ENCODE measurements at places on chromosomes 4 and X. TPM values are rescaled to one million over a fixed set of nuclear protein-coding genes. Genes with fewer than 3 reads are reported as not detected.
A peak's percentile ranks its signal among the peaks of the same experiment; 100 is the strongest.

Gene GAB1
- 64.8 TPM for total RNA-seq

Gene PPP4R3C
- total RNA-seq, result not detected

Gene F11
- 24.7 TPM for total RNA-seq

Gene CDKL2
- 20.6 TPM for total RNA-seq

Gene DCAF4L1
- total RNA-seq, result 0.38 TPM

Gene EDA2R
- total RNA-seq, result 5.6 TPM

Gene TCEAL2
- total RNA-seq, result 5.4 TPM

DNA sequence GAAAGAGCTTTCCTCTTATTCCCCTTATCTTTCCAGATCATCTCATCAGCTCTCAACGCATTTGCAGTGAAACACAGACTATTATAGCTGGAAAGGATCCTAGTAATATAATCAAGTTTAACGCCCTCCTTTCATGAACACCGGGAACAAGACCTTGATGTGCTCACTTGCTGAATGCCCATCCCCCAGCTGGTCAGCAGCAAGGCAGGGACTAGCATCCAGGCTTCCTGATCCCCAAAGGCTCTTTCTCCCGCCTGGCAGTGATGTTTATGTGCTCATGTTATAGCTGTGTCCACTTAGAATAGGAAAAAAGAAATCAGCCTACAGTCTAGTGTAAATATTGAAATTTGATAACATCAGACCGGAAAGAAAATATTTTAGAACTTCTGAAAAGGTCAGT is 24.6 kb downstream of the GPC4 start:
- DNase-seq, result no peak

DNA sequence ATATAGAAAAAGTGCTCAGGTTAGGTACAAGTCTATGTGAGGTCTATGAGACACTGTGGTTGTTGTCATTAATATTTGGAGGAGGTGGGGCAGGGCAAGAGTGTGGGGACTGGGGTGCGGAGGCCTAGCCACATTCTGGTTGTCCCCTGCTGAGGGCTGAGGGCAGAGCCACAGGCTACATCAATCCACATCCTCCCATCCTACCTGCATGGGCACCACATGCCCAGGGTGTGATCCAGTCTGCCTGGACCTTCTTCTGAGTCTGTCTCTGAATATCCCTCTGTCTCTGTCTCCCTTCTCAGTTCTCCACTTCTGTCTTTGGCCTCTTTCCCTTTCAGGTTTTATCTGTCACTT is 1.2 kb upstream of the GATA1 start:
- DNase-seq, result no peak

GRCh38 chr4:62531731-62532130 is 1331.6 kb downstream of the ADGRL3 start:
- no peak for DNase-seq

DNA sequence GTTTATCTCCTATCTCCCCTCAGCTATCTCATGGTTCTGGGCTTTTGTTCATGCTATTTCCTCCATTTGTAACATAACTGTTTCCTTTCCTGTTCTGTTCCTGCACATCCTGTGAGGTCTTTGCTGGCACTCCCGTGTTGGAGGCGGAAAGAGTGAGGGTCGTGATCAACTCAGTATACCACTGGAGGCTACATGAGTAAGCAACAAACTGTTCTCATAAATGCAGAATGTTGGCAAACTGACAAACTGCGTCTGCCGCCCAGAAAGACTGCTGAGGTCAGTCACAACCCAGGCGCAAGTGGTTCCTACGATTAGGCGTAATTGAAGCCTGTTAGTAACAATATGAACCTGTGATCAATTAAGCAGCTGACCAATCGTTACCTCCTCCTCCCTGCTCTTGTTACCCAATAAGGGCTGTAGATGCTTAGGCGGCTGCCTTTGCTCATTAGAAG is 48.8 kb downstream of the C4orf33 start:
- DNase-seq, result no peak

DNA sequence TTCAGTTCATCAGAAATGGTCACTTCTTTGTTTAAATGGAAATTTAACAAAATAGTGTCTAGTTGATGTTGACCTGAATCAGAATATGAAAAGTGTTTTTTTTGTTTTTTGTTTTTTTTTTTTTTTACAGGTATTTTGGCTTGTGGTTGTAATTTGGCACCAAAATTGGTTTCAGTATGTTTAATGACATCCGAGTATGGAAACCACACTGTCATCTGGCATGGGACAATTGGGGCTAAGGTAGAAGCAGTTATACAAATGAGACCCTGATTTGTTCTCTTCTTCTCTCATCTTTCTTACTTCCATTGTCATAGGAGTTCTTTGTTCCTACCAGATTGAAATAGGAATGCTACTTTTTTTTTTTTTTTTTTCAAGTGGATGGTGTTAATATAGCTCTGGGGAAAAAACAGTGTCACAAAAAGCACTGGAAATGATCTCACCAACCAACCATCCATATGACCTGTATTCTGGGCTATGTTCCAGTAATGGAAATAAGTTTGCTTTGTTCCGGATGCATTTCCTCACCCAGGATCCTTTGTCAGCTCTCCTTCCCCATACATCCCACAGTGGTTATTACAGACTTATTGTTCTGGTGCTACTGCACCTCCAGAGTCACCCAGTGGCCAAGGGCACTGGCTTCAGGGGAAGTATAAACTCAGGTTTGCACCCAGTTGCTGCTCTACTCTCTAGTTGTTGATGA is 95.8 kb downstream of the ATXN3L start:
- no peak for DNase-seq

- peak; percentile 61 for DNase-seq
Observed at GRCh38 chrX:120310861-120311726, at the start of gene TMEM255A. TSS of gene TMEM255A (minus strand) at chrX:120311461. CDS start at chrX:120311309, 152 bp downstream.

GRCh38 chr4:64095398-64095797 is 313.9 kb downstream of the TECRL start:
- DNase-seq, result no peak

DNA sequence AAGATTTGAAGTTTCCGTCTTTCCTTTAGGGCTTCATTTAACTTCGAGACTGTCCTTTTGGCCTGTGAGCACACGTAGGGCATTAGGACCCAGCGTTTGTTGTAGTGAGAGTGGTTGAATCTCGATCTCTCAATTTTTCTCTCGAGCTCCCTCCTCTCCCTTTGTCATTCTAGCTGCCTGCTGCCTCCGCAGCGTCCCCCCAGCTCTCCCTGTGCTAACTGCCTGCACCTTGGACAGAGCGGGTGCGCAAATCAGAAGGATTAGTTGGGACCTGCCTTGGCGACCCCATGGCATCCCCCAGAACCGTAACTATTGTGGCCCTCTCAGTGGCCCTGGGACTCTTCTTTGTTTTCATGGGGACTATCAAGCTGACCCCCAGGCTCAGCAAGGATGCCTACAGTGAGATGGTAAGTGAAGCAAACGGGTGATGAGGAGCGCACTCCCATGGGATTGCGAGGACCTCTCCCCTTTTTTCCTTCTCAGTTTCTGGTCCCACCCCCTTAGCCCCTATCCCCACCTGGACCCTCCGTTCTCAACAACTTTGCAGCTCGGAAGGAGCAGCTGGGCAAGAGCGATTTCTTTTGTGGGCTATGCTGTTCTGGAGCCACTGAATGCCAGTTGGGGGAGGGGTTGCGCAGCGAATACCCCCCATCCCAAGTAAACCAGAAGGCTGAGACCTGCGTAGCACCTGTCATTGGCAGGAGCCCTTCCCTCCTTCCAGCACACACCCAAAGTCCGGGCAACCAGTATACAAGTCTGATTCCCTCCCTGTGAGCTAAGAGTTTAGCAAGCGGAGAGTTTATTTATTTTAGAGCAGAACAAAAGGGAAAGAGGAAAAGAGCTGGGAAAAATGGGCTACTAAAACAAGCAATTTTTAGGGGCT is at the start of gene TMEM35A:
Gene TMEM35A (plus strand): TSS at position 164 of the 883 bp plus-strand sequence. CDS start 124 bp downstream, at position 288.
- no peak for DNase-seq

DNA sequence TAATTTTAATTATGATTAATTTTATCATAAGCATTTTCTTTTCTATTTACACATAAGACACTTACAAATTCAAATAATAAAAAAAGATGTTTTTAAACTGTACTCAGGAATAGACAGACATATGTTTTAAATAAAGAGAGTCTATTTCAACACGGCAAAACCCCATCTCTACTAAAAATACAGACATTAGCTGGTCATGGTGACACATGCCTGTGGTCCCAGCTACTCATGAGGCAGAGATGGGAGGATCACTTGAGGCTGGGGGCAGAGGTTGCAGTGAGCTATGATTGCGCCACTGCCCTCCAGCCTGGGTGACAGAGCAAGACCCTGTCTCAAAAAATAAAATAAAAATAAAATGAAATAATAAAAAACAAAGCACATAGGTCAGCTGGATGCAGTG is 14.8 kb downstream of the FAM9B start:
- DNase-seq, result no peak

DNA sequence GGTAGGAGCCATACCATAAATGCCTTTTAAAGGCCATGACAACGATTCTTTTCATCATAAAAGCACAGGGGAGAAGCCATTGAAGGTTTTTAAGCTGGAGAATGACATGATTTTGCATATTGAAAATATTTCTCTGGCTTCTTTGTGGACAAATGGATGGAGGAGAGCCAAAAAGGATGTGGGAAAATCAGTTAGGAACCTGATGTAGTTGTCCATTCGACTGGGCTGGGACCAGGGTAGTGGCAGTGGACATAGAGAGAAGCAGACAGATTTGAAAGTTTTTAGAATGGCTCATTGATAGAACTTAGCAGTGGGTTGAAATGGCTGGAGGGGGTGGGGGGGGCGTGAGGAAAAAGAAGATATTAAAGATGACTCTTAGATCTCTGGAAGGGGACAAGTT is 19.7 kb upstream of the MSN start:
- DNase-seq, result no peak

GRCh38 chrX:37357436-37357835 is 8.3 kb downstream of the PRRG1 start:
- DNase-seq, result no peak
